ENCODE measurements at places on chromosomes 12 and 14.
A peak's percentile ranks its signal among the peaks of the same experiment; 100 is the strongest.

- no peak for DNase-seq
Measured at GRCh38 chr12:55697686-55698085, 10.0 kb downstream of the ITGA7 start.

DNA sequence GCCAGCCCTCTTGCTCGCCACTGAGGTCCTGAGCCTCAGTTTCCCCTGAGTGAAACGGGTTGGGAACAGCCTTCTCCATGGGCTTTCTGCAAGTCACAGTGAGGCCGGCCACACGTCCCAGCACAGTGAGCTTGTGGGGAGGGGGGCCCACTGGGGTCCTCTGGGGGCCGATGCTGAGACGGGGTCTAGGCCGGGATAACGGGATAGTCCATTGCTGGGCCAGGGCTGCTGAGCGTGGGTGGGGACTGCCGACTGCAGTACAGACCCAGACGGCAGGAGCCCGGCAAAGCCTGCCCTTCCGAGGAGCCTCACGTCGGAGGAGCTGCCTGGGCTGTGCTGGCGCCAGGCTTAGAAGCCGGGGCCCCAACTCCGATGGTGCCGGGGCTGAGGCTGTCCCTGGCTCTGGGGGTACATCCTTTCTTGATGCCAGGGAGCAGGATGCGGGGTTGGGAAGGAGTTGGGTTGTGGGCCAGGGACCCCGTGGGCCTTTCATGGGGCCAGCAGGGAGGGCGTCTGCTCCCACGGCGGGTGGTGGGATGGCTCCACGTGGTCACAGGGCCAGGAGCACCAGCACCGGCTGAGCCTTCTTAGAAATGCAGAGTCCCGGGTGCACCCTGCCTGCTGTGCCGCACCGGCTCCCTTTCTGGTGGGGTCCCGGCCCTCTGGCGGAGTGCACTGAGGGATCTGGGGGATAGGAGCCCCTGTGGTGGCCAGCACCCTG lies 24.2 kb downstream of the NOC4L start:
- DNase-seq = no peak

- no peak for DNase-seq
Measured at GRCh38 chr12:72546106-72546505, 273.9 kb downstream of the TRHDE start.

GRCh38 chr12:87704374-87704773 lies 324.8 kb downstream of the C12orf50 start:
- DNase-seq = no peak

GRCh38 chr12:50234347-50234746 lies 49.0 kb downstream of the LIMA1 start:
- DNase-seq = no peak

- DNase-seq = no peak
Measured at GRCh38 chr14:69137416-69137815, 15.5 kb downstream of the DCAF5 start.

DNA sequence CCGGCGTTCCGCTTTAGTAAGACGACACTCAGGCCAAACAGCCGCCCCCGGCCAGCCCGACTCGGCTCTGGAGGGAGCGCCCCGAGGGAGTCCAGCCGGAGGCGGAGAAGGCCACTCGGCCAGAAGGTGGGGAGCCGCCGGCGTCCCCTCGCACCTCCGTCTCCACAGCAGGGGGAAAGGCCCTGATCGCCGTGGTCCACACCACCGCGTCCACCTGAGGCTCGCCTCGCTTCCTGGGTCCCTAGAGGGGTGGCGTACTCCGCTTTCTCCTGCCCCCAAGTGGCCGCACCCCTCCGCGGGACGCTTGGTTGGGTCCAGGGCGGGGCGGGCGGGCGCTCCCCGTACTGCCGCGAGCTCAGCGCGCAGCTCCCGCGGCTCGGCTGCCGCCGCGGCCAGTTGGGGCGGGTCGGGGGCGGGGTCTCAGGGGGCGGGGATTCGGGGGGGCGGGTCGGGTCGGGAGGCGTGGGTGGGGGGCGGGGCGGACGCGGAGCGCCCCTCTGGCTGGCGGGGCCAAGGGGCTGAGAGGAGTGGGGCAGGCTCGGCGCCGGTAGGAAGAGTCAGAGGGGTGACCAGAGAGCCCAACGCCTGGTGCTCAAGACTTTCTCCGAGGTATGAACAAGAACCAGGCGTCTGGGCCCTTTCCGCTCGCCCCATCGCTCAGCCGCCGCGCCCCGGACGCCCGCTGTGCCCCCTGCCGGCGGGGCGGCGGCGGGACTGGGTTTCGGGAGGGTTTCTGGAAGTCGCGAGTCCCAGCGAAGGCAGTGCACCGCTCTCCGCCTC lies at the start of gene FRMD6:
Gene FRMD6, plus strand, starts transcription at position 523 of the 780 bp plus-strand sequence. CDS start 37,927 bp downstream, outside the sequence.
- DNase-seq = peak; percentile 91

GRCh38 chr12:115426732-115427131 lies 742.8 kb upstream of the TBX3 start:
- no peak for DNase-seq

- DNase-seq = no peak
Measured at GRCh38 chr14:101480747-101481530, 80.4 kb upstream of the DIO3 start.

GRCh38 chr12:119263466-119263865 lies 71.1 kb upstream of the CCDC60 start:
- DNase-seq = no peak

DNA sequence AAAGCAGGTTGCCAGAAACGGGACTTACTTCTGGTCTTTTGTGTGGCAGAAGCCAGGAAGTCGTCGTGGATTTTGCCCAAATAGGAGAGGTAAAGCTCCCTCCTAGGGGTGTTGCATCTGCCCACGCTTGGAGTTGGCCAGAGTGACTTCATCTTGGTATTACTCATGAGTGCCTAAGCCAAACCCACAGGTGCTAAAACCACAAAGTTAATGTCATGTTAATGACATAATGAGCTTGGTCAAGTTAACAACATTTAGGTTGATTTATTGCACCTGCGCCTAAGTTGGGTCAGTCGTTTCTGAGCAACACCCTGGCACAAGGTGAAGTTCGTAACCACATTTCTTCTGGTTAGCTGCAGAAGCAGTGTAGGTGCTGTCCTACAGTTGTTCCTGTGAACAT lies 225.2 kb downstream of the FUT8 start:
- DNase-seq = no peak

- no peak for DNase-seq
Measured at GRCh38 chr14:76456891-76457586, 81.1 kb downstream of the ESRRB start.

GRCh38 chr14:26216786-26217185 lies 381.0 kb downstream of the NOVA1 start:
- no peak for DNase-seq

DNA sequence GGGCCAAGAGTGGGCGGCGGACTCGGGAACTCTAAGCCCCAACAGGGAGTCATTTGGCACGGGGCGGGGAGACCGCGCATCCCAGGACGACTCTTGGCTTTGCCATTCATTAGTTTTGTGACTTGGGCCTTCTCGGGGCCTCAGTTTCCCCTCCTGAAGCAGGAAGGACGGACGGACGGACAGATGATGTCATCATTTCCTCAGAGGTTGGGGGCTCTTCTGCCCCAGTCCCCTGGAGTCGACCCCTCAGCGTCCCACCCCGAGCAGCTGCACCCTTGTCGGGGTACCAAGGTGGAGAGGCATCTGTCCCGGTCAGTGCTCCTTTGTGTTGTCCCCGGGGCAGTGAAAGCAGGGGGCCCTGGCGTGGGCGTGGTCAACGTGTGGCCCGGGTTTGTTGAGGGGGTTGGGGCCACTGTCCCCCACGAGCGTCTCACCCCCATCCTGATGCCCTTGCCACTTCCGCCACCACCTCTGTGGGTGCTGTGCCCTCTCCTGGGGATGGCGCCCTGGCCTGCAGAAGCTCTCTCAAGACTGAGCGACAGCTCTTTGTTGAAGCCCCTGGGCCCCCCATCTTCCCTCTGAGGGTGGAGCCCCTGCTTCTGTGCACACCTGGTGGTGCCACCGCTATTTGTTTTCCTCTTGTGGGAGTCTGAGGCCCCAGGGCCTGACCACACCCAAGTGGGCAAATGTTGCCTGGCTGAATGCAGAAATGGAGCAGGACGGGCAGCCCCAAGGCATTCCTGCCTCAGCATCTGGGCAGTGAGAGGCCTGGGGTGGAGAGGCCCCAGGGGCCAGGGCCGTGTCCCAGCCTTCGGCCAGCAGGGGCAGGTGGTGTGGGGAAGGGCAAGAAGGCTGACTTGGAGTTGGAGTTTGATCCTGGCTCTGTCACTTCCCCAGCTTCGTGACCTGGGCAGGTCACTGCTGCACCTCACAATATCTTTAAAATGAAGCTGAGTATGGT lies 896 bp downstream of the HHIPL1 start:
- DNase-seq = no peak

DNA sequence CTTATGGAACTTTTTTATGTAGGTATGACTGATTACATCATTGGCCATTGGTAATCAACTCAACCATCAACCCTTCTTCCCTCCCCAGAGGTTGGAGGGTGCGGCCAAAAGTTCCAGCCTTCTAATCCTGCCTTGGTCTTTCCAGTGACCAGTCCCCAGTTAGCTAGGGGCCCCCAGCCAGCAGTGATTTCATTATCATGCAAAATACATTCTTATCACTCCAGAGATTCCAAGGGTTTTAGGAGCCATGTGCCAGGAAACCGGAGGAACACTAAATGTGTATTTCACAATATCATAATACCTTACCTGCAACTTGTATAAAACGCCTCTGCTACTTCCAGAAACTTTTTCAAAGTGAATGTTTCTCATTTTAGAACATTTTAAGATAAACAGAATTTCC lies 181.5 kb upstream of the PELI2 start:
- no peak for DNase-seq

- DNase-seq = no peak
Measured at GRCh38 chr12:14960548-14961465, 594 bp downstream of the ARHGDIB start.

DNA sequence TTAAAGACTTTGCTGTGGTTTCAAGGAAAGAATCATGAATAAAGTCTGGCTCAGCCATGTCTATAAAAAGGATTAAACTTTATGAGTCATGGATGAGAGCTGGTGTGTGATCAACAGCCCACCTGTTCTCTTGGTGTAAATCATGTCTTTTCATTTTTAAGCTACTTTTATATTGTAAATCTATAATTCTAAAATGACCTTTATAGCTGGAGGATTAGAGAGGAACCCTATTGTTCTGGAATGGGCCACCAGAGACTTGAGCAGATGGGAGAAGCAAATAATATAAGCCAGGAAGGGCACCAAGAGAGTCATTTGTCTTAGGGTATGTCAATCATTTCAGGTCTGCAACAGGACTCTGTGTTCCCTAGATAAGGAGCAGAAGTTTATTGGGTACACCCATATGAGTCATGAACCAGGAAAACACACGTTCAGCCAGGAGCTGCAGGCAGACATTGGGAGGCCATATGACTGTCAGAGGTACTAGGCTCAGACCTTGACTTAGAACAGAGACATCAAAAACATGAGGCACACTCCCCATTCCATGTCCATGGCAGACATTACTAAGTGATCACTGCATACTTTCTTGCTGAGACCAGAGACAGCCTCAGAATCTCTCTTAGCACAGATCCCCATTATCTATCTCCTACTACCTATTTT lies 49.3 kb downstream of the NDUFA12 start:
- DNase-seq = no peak

DNA sequence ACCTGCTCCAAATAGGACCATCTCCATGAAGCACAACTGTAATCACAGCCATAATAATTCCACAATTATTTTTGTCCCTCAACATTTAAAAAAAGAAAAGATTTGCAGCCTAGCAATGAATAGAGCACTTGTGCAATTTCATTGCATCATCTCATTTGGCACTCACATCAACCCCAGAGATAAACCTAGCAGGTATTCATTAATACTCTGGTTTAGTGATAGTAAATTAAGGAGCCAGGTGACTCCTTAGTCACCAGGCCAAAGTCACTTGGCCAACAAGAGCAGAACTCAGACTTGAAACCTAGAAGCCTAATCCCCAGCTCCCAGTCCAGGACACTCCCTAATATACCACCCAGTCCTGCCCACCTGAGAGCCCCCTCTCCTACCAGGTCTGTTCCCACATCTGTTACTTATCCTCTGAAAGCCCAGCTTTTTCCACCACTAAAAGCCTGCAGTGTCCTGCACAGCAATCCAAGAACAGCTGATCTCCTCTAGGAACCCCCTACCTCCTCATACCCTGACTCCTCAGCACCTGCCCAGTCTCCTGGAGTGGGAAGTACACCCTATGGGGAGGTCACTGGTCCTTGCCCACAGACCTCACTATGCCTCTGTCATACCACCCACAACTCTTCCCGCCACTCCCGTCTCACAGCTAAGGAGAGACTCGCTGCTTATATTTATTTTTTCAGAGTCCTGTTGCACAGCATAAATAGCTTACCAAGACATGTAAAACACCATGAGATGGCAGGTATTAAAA lies 22.1 kb downstream of the OR10P1 start:
- no peak for DNase-seq
